ENCODE measurements at places on chromosomes 5 and 9.

GRCh38 chr5:68446487-68446894, 230.9 kb downstream of the PIK3R1 start:
- DNase-seq, result no peak

DNA sequence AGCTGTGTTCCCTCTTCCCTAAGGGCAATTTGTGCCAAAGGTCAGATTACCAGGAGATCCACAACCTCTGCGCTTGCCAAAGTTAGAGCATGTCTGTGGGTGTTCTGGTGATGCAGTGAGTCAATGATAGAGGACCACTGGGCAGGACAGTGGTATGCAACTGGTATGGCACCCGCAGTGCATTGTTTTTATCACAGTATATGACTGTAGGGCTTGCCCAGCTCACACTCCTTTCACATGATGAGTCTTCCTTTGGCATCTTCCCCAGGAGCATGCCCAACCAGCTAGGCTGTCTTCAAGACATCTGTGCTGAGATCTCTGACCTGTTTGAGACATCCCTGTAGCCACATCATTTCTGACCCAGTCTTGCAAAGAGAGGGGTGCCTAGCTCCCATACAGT, 1650.0 kb upstream of the CDH6 start:
- no peak for DNase-seq

GRCh38 chr5:150274811-150275210, 14.8 kb downstream of the CAMK2A start:
- DNase-seq, result no peak

DNA sequence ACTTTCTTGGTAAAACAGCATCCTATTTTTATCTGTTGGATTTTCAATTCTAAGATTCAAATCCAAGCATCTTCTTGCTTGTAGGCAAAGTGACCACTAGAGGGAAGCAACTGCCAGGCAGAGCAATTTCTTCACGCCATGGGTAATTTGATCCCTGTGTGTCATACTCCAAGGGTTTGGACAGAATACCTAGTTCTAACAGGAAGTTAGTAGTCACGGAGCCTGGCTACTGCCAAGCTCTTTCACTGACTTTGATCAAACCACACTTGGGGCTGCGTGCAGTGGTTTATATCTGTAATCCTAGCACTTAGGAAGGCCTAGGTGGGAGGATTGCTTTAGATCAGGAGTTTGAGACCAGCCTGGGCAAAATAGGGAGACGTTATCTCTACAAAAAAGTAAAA, 473.6 kb upstream of the TNC start:
- peak; percentile 98 for DNase-seq

- DNase-seq, result no peak
These were observed 247.1 kb upstream of the PRR16 start for GRCh38 chr5:120217001-120217400.

- DNase-seq, result no peak
These were observed 47.0 kb downstream of the SEMA6A start for GRCh38 chr5:116527582-116527981.

- no peak for DNase-seq
These were observed 153.0 kb upstream of the TUT7 start for GRCh38 chr9:86507212-86507630.

DNA sequence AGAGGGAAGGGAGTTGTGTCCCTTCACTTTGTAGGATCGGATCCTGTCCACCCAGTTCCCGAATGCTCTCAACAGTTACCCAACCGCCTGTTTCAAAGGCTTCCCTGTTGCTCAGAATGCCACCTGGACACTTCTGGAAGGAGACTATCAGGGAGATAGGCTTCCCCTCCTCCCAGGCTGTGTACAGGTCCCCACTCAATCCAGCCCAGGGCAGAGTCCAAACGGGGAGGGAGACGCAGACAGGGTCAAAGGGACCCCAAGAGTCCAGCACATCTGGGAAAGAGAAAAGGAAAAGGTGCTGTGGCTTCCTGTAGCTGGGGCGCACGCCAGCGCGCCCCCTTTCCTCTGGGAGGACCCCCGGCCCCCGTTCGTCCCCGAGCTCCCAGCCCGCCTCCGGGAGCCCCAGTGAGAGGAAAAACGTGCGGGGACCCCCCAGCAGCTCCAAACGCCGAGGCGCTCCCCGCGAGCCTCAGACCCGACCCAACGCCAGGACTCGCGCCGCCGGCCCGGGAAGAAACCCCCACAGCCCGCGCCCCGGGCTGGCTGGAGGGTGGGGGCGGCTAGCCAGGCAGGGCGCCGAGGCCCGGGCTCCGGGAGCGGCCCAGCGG, 640 bp downstream of the SURF4 start:
- DNase-seq, result peak; percentile 58

- peak; percentile 5 for DNase-seq
These were observed 206.9 kb downstream of the COX7C start for GRCh38 chr5:86824637-86825036.

GRCh38 chr9:25003686-25004085, 458.0 kb upstream of the IZUMO3 start:
- DNase-seq, result no peak

GRCh38 chr5:44637916-44638869, 170.6 kb upstream of the MRPS30 start:
- DNase-seq, result no peak

GRCh38 chr5:130532786-130533185, 628.5 kb downstream of the CHSY3 start:
- no peak for DNase-seq

- DNase-seq, result no peak
These were observed 12.8 kb upstream of the ZFP62 start for GRCh38 chr5:180873615-180874520.

GRCh38 chr5:78300464-78301045, 6.1 kb upstream of the AP3B1 start:
- DNase-seq, result no peak

DNA sequence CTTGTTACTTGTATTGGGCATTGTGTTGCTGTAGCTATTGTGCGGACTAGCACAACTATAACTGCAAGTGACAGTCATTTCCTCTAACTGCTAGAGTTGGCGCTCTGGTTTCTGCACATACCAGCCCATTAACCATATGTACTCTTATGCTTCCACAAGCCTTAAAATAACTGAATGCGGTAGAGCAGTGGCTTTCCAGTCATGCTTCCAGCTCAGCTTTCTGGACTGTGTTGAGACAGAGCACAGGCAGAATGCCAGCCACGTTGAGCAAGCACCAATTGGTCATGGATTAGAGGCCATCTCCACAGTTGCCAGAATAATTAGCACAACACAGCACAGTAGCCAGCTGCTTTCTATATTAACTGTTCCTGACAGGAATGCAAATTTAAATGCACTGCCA, 12.2 kb downstream of the INVS start:
- peak; percentile 98 for DNase-seq

GRCh38 chr5:118882666-118883065, 105.7 kb downstream of the DTWD2 start:
- DNase-seq, result peak; percentile 50

DNA sequence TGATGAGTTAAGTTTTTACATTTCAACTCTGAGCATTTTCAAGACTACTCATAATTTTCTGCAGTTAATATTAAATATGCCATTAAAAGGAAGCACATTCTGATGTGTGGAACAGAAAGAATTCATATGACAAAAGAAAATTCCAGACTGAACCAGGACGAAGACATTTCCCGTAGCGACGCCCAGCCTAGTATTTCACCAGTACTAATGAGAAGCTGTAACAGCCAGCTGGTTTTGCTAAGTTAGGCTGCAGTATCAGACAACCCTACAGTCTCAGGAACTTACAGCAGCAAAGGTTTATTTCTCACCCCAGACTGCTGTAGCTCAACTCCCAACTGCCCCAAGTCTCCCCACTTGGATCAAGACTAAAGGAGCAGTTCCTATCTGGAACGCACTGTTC, 91.6 kb downstream of the TMEM174 start:
- DNase-seq, result no peak
